Foreskin melanocyte (primary cell): ENCODE measurements at places on chromosomes 13 and 19.
A peak's percentile ranks its signal among the peaks of the same experiment; 100 is the strongest.

GRCh38 chr19:33124207-33125098 lies 7.5 kb upstream of the WDR88 start:
- no peak for DNase-seq

DNA sequence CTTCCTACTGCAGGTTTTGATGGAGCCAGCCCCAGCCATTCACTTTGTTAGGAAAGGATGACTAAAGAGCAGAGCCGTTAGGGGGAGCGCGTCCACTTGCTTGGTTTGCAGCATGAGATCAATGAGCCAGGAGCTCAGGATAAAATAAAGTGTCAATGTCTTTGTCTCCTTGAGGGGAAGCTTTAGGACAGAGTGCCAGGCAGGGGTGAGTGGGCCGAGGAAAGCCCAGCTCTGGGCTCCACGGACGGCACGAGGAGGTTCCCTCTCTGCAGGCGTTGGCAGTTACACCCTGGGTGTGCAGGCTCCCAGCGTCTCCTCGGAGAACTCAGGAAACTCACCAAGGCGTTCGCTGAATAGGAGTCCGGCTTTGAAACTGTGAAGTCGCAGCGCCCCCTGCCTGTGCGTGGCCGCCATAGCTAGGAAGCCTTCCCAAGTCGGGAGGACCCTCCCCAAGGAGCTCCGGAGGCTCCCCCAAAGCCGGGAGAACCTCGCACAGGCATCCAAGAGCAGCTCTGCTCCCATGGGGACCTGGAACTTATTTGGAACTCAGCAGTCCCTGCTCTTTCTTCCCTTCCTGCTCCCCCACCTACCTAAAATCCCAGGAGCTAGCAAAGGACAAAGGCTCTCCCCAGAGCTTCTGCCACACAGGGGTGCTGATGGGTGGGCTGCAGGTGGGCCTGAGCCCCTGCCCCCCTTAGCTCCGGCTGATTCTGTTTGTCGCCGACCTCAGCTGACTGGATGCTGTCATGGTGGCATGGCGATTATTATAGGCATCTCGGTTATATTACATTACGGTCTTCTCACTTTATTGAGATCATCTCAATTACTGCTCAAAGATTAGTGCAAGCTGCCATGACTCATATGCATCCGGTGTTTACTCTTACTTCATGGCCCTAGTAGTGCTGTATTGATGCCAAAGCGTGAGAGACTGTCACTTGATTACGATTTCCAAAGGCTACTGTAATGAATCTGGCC lies 34.4 kb downstream of the GSX1 start:
- DNase-seq = peak; percentile 79

- no peak for DNase-seq
These were observed 28.5 kb downstream of the TRPM4 start for GRCh38 chr19:49186108-49186507.

DNA sequence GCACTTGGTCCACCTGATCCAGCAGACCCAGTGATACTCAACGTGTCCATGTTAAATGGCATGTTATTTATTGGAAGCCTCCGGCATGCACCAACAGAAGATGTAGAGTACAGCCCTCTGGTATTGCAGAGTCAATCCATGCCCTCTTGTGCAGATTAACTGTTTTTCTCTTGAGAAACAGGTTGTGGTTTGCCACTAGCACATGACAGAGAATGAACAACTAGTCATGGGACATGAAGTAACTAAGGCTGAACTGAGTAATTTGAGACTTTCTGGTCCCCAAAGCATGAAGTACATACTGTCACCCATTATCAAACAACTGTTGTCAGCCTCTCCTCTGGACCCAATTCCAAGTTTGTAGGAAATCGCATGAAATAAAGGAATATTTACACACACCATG lies 3.2 kb downstream of the ZNF562 start:
- DNase-seq = no peak

GRCh38 chr13:110201114-110201513 lies 105.8 kb downstream of the COL4A1 start:
- DNase-seq = no peak

- no peak for DNase-seq
These were observed 3.1 kb downstream of the SPC24 start for GRCh38 chr19:11152318-11153062.

DNA sequence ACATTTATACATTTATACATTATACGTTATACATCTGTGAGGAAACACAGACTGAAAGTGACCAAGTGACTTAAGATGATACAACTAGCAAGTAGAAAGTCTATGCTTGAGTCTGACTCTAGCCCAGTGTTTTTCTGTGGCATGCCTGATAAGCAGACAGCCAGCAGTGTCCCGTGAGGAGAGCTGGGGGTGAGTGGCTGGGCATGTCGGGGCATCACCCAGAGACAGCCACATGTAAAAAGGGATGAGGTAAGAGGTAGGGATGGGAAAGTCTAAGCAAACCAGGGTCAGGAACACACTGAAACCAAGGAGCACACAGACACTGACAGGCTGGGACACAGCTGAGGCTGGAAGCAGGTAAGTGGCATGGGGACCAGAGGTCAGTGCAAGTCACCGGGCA lies 333.2 kb downstream of the FOXO1 start:
- no peak for DNase-seq

DNA sequence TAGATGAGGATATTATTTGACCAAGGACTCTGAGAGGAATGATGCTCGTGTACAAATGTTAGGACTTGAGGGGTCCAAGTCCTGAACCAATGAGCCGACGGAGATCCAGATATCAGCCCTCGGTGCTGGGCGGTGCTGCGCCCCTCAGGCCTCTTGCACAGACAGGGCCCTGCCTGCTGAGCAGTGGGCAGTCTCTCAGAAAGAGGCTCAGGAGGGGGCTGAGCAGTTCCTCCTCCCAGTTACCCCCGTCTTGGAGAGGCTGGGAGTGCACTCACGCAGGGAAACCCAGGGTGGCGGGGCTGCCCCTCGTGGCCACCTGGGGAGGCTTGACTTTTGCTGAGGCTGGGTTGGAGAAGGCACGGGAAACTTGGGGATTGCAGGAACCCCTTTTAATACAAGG lies 18.4 kb downstream of the TEX29 start:
- no peak for DNase-seq

DNA sequence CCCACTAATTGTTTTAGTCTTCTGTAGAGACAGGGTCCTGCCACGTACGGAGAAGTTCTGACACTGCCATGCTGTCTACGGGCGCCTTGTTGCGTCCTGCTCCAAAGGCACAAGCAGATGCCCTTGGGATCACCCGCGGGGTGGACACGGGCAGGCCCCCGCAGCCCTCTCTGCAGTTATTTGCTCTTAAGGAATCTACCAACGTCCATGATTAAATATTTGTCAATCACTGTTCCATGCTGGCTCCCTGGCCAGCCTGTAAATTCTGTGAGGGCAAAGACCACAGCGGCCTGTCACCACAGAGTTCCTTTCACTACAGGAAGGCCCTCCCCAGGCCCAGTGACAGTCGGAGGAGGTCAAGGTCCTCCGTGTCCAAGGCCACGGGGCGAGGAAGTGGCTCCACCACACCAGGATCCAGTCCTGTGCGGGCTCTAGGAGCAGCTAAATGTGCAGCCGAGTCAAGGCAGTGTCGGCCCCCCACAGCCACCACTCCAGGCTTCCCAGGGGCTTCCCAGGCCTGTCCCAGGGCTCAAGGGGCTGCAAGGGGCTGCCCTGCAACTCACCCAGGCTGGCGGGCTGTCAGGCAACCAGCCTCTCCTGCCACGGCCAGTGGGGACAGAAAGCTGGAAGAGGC lies 2.1 kb downstream of the RNF126 start:
- DNase-seq = no peak

GRCh38 chr13:29556742-29557141 lies 38.7 kb downstream of the SLC7A1 start:
- peak; percentile 15 for DNase-seq

DNA sequence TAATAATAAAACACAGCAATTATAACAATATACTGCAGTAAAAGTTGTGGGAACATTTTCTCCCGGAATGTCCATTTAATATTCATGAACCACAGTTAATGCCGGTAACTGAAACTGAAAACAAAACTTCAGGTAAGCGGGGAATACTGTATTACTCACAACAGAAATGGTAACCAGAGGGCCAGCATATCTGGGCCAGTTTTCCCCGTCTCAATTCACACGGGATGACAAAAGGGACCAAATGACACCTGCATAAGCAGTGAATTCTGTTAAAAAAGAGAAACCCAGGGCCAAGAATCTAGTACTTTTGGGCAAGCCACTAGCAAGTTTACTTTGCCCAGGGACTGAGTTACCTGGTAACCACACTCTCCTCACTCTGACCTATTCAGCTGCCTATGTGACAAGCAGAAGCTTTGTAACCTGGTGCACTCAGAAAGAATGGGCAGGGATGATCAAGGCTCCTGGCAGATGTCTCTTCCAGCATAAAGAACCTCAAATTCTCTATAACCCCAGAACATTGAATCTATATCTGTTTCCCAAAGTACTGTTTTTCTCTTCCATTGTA lies 1171.2 kb downstream of the DIAPH3 start:
- no peak for DNase-seq

DNA sequence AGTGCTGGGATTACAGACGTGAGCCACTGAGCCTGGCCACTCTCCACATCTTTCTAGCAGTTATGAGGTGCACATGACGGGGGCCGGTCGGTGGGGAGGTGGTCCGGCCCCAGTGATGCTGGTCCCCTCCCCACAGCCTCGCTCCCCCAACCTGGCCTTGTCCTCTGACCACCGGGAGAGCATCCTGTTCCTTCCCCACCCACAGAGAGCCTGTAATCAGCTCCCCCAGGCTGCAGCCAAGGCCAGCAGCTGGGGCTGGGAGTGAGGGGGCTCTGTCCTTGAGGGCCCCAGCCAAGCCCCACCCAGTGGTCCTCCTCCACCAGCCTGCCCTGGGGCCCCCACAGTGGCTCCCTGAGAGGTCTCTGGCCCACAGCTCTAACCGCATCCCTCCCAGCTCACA lies 3.0 kb upstream of the INSL3 start:
- DNase-seq = no peak
